ENCODE measurements at places on chromosomes 1 and 21. TPM values are rescaled to one million over a fixed set of nuclear protein-coding genes. Genes with fewer than 3 reads are reported as not detected.

Gene ERO1B
- 24.7 TPM for total RNA-seq

Gene GBP6
- total RNA-seq, result 0.31 TPM

Gene KISS1
- not detected for total RNA-seq

Gene SH3BGR
- total RNA-seq, result 2.8 TPM

Gene TOMM20
- total RNA-seq, result 153 TPM

Gene KDM1A
- total RNA-seq, result 225 TPM

Gene NLRP3
- total RNA-seq, result 0.63 TPM

Gene NECAP2
- total RNA-seq, result 39.1 TPM

Gene APOBEC4
- not detected for total RNA-seq

Gene VWA5B1
- 0.63 TPM for total RNA-seq

Gene PRAMEF17
- not detected for total RNA-seq
